Activated T-cell treated with anti-CD3 and anti-CD28 coated beads, Interleukin-2, amount 50 U/mL, for 24 hours (primary cell): ENCODE measurements at places on chromosomes 2 and 18.

- no peak for DNase-seq
Observed at GRCh38 chr18:34947711-34948125, 93.5 kb upstream of the MAPRE2 start.

DNA sequence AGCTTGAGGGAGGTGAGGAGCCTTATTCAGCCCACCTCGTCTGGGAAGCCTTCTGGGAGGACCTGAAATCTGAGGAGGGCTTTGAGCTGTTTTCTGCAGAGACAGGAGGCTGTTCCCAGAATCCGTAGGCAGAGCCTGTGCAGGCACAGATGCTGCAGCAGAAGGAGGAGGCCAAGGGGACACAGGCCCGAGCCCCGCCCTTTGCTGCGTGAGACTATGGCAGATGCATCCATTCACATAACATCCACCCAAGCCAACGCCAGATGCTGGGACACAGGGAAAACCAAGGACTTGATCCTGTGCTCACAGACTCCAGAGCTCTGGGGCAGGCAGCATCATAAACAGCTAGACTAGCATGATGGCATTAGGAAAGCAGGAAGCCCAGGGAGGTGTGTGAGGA, 98.2 kb downstream of the KCNF1 start:
- no peak for DNase-seq

DNA sequence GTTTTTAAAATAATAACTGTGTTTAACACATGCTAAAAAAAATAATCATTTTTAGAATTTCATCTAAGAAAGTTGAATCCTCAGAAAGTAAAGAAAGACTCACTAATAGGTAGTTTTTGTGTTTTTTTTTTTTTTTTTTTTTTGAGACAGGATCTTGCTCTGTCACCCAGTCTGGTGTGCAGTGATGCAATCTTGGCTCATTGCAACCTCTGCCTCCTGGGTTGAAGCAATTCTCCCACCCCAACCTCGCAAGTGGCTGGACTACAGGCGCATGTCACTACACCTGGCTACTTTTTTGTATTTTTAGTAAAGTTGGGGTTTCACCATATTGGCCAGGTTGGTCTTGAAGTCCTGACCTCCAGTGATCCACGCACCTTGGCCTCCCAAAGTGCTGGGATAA, 7.1 kb downstream of the CKAP2L start:
- no peak for DNase-seq

DNA sequence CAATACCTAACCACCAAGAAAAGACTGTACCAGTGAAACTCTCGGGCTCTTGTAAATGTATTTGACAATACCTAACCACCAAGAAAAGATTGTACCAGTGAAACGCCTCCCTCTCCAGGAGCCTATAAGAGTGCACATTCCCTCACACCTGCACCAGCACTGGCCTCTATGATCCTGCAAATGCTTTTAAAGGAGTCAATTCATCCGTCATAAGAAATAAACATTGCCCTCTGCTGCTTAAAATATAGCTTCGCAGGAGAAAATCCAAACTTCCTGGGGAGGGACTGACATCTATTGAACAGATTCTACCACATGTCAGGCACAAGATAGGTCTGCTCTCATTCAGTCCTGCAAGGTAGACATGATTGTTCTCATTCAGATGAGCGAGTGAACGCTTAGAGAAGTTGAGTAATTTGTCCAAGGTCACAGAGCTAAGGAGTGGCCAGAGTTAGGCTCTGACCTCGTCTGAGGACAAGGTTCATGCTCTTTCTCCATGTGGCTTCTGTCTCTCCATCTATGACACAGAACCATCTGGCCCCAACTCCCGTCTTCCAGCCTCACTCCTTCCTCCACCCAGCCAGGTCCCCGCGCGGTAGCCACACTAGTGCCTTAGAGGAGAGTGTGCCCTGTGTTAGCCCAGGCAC, 38.7 kb downstream of the MCFD2 start:
- no peak for DNase-seq

- no peak for DNase-seq
Observed at GRCh38 chr2:168034616-168035015, 212.8 kb downstream of the STK39 start.

DNA sequence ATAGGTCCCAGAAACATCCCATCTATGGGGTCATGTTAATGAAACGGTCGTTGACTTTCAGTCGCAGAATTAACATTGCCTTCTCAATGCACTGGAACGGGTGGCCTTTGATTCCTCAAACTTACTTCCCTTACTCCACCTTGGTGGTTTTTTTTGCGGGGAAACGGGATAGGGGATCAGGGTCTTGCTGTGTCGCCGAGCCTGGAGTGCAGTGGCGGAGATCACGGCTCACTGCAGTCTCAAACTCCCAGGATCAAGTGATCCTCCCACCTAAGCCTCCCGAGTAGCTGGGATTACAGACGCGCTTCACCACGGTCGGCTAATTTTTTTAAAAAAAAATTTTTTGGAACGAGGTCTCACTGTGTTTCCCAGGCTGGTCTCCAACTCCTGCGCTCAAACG, 754 bp downstream of the ATG16L1 start:
- no peak for DNase-seq

GRCh38 chr2:208556983-208557484, 150.4 kb downstream of the PTH2R start:
- no peak for DNase-seq

DNA sequence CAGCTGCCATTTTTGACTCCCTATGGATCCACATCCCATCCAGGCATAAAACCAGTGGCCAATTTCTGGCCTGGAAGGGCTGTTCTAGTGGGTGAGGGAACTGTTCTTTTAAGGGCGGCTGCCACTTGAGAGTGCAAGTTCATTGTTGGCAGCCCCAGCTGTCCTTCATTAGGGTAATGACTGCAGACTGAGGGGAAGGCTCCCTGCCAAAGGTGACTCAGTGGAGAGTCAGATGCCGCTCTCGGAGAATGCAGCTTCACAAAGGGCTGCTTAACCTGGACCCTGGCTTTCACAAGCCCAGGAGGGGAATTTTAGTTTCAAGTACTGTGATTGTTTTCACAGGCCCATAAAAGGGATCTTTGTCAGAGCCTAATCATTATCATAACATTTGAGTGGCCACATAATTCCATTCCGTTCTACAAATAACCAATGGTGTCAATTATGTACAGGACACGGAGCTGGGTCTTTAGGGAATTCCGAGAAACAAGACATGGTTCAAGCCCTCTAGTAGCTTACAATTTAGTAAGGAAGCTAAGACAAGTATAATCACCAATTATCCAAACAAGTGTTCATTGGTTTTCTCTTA, 235.7 kb downstream of the CDCA7 start:
- no peak for DNase-seq

GRCh38 chr2:120764991-120765677, 29.5 kb downstream of the GLI2 start:
- no peak for DNase-seq

GRCh38 chr2:27407798-27408491, 1.4 kb downstream of the PPM1G start:
- no peak for DNase-seq

DNA sequence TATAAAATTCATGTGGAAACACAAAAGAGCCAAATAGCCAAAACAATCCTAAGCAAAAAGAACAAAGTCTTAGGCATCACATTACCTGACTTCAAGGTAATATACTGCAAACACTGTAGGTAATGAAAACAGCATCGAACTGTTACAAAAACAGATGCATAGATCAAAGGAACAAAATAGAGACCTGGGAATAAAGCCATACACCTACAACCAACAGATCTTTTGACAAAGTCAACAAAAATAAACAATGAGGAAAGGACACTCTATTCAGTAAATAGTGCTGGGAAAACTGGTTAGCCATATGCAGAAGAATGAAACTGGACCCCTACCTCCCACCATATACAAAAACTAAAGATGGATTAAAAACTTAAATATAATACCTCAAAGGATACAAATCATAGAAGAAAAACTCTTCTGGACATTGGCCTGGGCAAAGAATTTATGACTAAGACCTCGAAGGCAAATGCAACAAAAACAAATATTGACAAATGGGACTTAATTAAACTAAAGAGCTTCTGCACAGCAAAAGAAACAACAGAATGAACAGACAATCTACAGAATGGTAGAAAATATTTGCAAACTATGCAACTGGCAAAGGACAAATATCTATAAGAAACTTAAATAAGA, 218.0 kb downstream of the PHLPP1 start:
- DNase-seq = no peak

GRCh38 chr2:11692966-11693521, 23.0 kb upstream of the NTSR2 start:
- DNase-seq = peak; percentile 60

DNA sequence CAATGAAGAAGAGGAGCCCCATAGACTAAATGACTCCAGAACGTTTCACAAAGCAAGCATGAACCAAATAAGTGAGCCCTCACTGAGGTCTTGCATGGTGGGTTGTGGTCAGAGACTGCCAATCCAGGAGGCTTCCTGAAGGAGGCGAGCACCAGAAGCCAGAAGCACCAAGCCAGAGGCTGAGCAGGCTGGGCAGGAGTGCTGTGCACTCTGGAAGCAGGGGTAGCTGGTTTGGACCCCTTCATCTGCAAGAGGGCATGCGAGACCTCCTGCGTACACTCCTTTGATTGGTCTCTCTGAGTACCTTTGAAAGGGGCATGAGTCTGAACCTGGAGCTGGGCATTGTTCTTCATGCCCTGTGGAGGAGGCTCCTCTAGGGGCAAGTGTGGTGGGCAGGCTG, 192.5 kb downstream of the HAUS1 start:
- peak; percentile 6 for DNase-seq

DNA sequence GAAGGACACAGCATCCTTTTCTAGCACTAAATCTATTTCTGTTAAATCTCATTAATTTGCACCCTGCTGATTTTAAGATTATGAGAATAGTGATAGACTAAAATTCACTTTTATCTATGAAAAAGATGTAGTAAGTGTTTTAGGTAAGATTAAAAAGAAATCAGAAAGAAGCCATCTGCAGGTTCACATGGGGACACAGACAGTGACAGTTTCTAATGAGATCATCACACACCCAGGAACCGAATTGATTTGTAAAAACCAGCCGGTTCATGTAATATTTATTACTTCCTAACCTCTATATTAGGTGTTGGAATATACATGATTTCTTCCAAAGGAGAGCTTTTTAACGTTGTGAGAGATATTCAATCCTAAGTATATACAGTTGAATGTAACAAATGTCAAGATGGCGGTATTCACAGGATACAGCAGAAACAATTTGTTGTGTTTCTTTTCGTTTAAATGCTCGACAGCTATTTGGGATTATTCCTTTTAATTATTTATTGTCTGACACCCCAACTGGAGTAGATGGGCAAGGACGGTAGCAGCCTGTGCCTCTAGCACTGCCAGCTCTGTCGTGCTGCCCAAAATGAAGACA, 223.4 kb downstream of the CCDC102B start:
- DNase-seq = no peak

DNA sequence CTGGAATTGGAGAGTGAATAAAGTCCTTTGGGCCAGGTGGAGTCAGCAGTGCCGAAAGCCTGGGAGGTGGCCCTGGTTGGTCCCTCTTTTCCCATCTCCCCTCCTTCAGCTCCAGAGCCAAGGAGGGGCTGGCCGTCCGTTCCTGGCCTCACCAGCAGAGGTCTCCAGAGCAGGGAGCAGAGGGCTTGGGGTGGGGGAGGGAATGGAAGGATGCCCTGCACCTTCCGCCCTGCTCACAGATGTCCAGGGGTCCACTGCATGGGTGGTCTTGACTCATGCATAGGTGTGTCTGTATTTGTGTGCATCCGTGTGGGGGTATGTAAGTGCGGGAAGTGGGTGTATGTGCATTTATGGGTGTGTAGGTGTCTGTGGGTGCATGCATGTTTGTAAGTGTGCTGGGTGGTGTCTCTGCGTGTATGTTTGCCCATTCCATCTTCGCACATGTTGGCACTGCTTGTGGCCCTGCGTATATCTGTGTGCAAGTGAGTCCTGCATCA, 201.8 kb downstream of the ZFP36L2 start:
- peak; percentile 60 for DNase-seq

DNA sequence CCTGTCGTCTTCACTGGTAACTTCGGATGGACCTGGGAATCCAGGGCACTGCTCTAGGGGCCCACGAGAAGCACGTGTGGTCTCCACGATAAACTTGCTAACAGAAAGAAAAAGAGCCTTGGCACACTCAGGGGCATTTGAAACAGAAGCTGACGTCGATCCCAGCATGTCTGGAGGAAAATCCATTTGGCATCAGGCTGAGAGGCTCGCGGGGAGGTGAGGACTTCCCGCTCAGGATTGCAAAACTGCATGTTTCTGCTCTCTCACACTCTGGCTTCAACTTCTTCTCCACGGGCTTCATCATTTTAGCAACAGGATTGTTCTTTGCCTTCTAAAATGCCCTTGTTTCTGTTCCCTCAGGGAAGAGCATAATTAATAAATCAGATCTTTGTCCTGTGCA, 181.7 kb upstream of the COPS8 start:
- DNase-seq = no peak

GRCh38 chr18:12960853-12961397, 13.1 kb downstream of the SEH1L start:
- DNase-seq = no peak

GRCh38 chr2:202140522-202141252, 67.6 kb downstream of the KIAA2012 start:
- DNase-seq = no peak
